ENCODE measurements at places on chromosomes 12 and 14. TPM values are rescaled to one million over a fixed set of nuclear protein-coding genes. Genes with fewer than 3 reads are reported as not detected.

Gene INHBC
- total RNA-seq = not detected

Gene PTCSC3
- total RNA-seq = not detected

GRCh38 chr14:93012951-93013719, 90.2 kb downstream of the CHGA start:
- H3K27ac ChIP-seq = peak overlapping the region; percentile 53
- peaks cover 3% of the 10 kb centered on the region for H3K36me3 ChIP-seq
- H3K27me3 ChIP-seq = no peaks in the 10 kb centered on the region
- no peak overlapping the region for H3K4me3 ChIP-seq
- H3K4me1 ChIP-seq = peaks cover 24% of the 10 kb centered on the region

DNA sequence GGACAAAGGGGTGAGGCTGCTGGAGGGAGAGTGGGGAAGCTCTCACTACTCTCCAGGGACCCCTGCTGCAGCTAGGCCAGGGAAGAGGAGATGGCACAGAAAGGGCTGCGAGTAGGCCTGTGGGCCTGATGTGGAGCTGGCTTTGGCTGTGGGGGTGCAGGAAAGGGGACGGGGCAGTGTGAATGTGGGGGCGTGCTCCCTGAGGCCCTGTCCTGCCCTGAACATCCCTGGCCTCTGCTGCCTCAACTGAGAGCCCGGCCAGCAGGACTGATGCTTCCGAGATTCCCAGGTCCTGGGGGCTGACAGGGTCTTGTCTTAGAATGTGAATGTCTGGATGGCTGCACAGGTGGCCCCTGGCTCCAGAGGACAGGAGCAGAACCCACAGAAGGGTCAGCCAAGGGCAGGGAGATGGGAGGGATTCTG, 64.2 kb downstream of the CHGA start:
- H3K27me3 ChIP-seq = no peaks in the 10 kb centered on the region
- H3K4me3 ChIP-seq = no peak overlapping the region
- no peak overlapping the region for H3K27ac ChIP-seq
- H3K4me1 ChIP-seq = peaks cover 1% of the 10 kb centered on the region
- no peak for DNase-seq

GRCh38 chr12:119594772-119595445, 1.3 kb downstream of the TMEM233 start:
- peaks cover 16% of the 10 kb centered on the region for H3K4me1 ChIP-seq
- peaks cover 96% of the 10 kb centered on the region for H3K27me3 ChIP-seq
- peak overlapping the region; percentile 68 for H3K4me3 ChIP-seq
- no peaks in the 10 kb centered on the region for H3K36me3 ChIP-seq
- peak; percentile 10 for DNase-seq

DNA sequence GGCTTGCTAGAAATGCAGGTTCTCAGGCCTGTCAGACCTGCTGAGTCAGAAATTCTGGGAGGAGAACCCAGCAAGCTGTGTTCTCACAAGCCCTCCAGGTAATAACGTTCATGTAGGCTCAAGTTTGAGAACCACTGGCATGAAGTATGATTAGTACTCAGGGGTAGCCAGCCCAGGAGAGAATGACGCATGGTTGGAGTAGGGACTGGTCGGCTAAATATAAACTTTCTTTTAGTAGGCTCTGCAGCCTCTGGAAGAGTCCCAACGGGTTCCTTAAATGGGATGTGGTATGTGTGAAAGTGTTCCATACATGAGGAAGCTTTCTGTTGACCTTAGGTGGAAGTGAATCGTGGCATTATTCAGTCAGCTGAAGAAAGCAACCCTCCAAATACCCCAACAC, 209.3 kb downstream of the SLC41A2 start:
- no peak overlapping the region for H3K27ac ChIP-seq
- H3K27me3 ChIP-seq = no peaks in the 10 kb centered on the region
- DNase-seq = no peak
- H3K36me3 ChIP-seq = no peaks in the 10 kb centered on the region

- DNase-seq = no peak
- no peak overlapping the region for H3K27ac ChIP-seq
- peaks cover 19% of the 10 kb centered on the region for H3K27me3 ChIP-seq
Observed at GRCh38 chr14:76595266-76595665, 166.0 kb upstream of the VASH1 start.

All from progenitor cell of endocrine pancreas (in vitro differentiated cells).